Left ventricle myocardium superior (tissue), 1 donor: ENCODE measurements at places on chromosomes 7 and 10. TPM values are rescaled to one million over a fixed set of nuclear protein-coding genes. Genes with fewer than 3 reads are reported as not detected.

ASAH2 gene
- 0.32 TPM for total RNA-seq

C10orf105 gene
- total RNA-seq: 0.07 TPM

LRGUK gene
- 0.20 TPM for total RNA-seq

FAM131B gene
- total RNA-seq: 0.57 TPM

DNA sequence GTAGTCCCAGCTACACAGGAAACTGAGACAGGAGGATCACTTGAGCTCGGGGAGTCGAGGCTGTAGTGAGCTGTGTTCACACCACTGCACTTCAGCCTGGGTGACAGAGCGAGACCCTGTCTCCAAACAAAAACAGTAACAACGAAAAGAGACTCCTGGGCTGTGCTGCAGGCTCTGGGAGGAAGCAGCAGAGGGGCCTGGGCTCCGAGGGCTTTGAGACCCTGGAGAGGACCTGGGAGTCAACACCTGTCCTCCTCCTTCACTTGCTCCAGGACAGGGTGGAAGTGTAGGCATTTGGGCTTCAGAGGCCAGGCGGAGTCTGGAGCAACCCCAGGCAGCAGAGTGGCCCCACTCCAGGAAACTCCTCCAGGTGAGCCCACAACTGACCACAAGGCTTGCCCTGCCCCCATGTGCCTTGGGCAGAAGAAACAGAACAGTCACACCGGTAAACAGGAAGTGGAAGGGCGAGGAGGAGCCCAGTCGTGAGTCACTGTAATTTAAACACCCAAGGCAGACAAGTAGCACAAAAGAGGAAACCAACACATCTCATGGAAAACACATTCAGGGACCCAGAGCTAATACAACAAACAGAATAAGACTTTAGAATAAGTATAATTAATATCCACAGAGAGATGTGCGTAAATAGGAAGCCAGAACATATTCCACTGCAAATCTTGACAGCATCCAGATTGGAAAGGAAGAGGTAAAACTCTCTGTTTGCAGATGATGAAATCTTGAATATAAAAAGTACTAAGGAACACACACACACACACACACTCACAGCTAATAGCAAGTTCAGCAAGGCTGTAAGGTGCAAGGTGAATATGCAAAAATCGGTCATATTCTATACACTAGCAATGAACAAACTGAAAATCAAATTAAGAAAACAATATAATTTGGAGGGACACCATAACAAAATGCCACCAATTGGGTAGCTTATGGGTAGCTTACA lies 20.5 kb upstream of the RASGEF1A start:
- no peak for DNase-seq

- no peak for DNase-seq
These were observed 4.0 kb downstream of the CRCP start for GRCh38 chr7:66118603-66119002.

DNA sequence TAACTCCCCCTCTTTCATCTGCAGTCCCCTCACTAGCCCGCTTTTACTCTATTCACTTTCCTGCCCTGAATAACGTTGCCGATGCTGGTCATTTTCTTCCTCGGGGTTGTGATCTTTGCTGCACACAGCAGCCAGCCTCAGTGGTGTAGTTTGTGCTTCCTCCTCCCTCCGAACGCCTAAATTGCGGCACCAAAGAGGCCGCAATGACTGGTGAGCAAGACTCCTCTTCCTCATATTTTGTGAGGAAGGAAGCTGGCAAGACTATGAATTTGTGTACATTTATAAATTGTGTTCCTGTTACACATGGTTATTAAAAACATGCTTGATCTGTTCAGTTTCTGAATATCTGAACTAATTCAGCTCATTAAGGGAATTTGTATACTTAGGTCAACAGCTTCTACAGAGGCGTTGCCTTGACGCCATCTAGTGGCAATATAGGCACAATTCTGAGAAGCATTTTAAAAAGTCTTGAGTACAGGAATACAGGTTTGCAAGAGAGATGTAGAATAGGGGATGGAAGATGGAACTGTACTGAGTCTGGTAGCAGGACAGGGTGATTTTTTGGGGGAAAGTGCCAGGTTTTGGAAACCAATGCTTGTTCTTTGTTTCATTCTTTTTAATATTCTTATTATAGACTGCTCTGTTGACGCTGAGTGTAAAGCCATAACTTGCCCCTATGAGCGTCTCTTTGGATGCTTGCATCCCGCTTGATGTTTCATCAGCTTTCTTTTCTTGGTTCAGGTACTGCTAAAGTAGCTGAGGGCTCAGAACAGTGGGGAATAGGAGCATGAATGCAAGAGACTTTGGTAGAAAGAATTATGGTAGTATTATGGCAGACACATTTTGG lies 4.1 kb upstream of the TAS2R5 start:
- no peak for DNase-seq

DNA sequence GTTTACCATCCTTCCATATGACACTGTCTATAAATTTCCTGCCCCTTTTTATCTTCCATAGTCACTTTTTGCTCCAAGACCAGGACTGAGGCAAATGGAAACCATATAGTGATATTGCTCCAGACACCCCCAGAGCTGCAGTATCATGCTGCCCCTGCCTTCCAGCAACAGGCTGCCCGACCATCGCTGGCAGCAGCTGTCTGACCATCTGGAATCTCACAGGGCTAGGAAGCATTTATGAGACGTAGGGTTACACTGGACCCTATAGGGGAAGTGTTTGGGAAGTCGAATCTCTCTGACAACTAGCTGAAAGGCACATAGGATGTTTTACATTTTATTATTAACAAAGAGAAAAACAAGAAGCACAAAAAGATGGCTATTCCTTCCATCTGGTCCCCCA lies 19.4 kb downstream of the ENO4 start:
- DNase-seq: no peak

GRCh38 chr7:15446722-15447121 lies 115.1 kb downstream of the AGMO start:
- DNase-seq: no peak
